Femur (tissue), 1 donor: ENCODE measurements at places on chromosomes 5 and 9.
A peak's percentile ranks its signal among the peaks of the same experiment; 100 is the strongest.

GRCh38 chr5:143154510-143155370, 248.7 kb downstream of the NR3C1 start:
- no peak for DNase-seq

- no peak for DNase-seq
Measured at GRCh38 chr5:73673161-73673591, 47.2 kb downstream of the ARHGEF28 start.

DNA sequence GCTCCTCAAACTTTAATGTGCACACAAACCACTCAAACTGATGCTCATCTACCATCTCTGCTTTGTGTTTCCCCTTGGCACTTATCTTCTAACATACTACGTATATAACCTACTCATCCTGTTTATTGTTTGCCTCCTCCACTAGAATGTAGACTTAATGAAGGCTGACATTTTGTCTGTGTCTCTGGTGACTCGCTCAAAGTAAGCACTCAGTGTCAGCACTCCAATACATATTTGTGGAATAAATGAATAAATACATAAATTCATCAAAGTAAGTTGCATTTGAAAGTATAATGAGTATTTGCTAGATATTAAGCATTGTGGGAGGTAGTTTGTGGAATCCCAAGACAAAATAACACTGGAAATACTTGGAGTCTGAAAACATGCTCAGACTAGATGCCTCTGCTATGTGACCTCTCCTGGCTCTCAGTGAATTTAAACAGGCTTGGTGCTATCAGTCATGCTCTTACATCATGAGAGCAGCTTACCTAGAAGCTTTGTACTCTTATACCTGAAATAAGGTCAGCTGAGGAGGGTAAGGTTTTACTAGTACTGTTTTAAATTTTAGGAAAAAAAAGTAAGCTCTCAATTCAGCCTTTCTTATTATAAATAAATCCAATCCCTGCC, 37.0 kb upstream of the RANBP6 start:
- no peak for DNase-seq

GRCh38 chr9:137219757-137220316, 2.2 kb downstream of the RNF208 start:
- no peak for DNase-seq

GRCh38 chr5:178274781-178275537, 42.4 kb upstream of the PHYKPL start:
- peak; percentile 18 for DNase-seq

- no peak for DNase-seq
Measured at GRCh38 chr5:113150821-113151220, 174.2 kb downstream of the DCP2 start.

DNA sequence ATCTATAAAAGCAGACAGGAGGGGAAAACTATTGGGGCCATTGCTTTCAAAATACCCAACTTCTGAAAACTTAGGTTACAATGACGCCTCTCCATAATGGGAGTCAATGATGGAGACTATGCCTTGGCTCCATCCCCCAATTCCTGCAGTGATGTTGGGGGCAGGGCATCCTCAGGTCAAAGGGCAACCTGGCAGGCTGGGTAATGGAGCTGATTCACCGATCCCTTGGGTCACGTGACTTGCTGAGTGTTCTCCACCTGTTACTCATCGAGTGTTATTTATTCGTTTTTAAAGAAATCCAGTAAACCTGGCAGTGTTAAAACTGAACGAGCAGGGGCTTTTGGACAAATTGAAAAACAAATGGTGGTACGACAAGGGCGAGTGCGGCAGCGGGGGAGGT, 244.4 kb downstream of the FAM114A2 start:
- no peak for DNase-seq

GRCh38 chr5:6522923-6523322, 74.3 kb downstream of the UBE2QL1 start:
- no peak for DNase-seq

DNA sequence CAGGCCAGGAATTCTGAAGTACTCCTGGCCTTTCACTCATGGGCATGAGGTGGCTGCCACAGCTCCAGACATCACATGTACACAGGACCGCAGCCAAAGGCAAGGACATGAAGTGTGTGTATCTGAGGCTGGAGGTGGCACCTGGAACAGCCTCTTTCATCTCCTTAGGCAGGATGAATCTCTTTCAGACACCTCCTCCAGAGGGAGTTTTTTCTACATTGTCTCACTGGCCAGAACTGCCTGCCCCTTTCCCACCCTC, 142.8 kb downstream of the BARX1 start:
- no peak for DNase-seq

DNA sequence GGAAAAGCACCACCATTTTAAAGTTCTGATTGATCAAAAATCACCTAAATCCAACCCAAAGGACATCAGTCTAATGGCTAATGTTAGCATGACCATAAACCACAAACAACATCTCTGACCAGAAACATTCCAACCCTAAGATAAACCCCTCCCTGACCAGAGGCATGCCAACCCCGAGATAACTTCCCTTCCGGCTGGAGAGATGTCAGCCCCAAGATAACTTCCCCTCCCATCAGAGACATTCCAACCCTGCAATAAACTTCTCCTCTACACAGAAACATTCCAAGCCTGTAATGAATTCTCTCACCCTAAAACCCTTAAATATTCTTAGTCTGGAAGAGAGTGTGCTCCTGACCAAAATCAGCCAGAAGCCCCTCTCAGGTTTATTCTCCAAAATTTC, 364.3 kb downstream of the KCNN2 start:
- no peak for DNase-seq

DNA sequence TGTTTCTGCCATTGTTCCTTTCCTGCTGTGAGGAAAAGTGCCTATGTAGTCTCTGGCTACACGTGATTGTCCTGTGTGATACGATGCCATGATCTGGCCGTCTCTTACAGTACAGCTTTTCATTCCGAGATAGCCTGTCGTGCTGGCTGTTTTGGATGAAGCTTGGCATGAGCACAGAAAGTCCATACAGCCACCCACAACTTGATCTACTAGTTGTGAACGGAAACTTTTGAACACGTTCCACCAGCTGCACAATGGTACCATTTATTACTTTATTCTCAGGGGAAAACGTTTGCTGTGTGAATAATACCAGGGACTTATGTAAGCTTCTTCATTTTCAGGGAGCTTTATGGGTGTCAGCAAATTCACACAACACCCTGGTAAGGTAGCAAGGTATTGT, 217.6 kb upstream of the ANKRD55 start:
- DNase-seq, result no peak

DNA sequence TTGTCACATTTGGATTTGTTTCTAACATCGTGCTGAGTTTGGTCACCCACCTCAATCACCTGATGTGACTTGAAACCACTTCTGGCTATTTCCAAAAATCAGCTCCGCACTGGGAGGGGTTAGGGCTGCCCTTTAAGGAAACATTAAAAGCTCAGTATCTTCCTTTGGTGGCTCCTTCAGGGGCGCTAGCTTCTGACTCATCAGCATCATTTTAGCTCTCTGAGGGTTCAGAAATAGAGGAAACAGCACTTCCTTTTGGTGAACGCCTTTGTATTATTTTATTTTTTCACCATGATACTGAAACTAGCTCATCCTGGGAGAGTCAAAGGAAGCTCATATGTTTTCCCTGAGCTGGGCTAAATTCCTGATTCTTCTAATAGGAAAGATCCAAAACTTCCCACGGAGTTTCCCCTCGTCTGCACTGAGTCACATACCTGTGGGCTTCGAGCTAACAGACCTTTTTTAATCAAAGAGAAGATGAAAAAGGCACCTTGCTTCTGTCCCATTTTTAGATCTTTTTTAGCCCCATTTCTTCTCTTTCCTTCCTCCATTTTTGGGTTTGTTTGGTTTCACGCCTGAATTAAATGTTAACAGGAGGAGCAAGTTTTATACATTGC, 48.2 kb downstream of the ROPN1L start:
- no peak for DNase-seq

DNA sequence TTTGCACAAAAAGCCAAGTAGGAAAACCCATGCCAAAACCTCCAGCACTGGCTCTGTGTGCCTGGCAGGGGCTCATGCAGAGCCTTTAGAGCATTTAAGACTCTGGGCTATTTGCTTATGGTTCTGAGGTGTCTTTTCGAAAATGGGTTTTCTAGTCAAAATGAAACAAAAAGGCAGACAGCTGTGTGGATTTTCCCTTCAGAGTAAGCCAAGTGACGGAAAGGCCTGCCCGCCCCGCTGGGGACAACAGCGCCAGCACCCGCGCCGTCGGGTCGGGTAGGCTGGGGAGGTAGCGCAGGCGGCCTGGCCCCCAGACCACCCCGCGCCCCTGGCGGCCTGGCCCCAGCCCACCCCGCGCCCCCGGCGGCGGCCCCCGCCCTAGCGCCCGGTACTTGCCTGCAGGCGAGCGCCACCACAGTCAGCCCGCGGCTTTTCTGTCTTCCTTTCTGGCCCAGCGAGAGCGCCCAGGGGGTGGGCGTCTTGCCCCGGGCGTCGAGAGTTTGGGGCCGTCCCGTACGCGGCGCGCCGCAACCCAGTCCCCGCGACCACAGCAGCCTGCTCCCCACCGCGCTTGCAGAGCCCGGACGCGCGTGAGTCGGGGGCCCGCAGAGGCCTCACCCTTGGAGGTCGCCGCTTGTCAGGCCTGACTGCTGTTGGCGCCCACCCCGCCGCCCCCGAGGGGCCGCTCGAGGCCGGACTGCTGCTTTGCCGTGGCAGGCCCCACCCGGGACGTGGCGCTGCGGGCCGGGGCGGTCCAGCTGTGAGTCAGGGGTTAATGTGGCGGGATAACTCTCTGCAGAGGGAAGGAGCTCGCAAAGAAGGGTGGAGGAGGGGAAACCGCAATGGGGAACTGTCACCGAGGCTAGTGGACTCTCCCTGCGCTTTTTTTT, at the start of gene TICAM2:
TSS of gene TICAM2 (minus strand) at position 779 of the 890 bp plus-strand sequence. CDS start 21,223 bp downstream, outside the sequence.
- DNase-seq, result peak; percentile 83

DNA sequence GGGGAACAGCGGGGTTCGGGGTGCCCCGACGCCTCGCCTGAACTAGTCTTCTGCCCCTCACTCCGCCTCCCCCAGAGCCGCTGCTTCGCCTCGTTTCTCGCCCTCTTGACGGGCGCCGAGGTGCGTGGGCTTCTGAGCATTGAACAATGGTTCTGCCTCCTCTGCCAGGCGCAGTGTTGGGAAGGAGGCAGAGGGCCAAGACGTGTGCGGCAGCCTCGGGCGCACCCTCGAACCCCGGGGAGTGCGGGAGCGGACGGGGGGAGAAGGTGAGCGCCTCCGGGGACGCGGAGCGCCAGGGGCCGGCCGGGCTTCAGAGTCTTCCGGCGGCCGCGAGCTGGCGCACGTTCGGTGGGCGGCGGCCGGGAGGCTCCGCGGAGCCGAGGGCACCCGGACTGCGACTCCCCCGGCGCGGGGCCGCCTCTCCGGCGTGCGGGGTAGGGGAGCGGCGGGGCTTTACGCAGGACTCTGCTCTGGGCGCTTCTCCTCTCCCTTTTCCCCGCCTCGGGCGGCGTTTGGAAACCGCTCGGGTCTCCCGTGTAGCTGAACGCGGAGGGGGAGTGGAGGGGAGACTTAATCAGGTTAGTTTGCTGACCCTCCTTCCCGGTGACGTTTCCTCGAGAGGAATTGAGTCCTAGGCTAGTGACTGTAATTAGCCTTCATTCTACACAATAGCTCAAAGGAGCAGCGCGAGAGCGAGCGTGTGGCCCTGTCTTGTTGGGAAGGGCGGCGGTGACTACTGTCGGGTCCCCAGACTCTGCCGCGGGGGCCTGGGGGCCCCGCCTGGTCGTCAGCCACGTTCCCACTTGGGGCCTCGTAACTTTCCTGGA, 1.1 kb downstream of the VLDLR start:
- peak; percentile 48 for DNase-seq

- DNase-seq, result no peak
Measured at GRCh38 chr5:9865574-9865973, 235.4 kb upstream of the TAS2R1 start.

- no peak for DNase-seq
Measured at GRCh38 chr9:37200433-37201005, 80.1 kb downstream of the ZCCHC7 start.

GRCh38 chr9:87245271-87245670, 252.4 kb upstream of the DAPK1 start:
- DNase-seq, result no peak

GRCh38 chr9:69155341-69156030, 18.6 kb upstream of the TJP2 start:
- no peak for DNase-seq

GRCh38 chr5:122155546-122155945, 26.2 kb downstream of the ZNF474 start:
- DNase-seq, result no peak

DNA sequence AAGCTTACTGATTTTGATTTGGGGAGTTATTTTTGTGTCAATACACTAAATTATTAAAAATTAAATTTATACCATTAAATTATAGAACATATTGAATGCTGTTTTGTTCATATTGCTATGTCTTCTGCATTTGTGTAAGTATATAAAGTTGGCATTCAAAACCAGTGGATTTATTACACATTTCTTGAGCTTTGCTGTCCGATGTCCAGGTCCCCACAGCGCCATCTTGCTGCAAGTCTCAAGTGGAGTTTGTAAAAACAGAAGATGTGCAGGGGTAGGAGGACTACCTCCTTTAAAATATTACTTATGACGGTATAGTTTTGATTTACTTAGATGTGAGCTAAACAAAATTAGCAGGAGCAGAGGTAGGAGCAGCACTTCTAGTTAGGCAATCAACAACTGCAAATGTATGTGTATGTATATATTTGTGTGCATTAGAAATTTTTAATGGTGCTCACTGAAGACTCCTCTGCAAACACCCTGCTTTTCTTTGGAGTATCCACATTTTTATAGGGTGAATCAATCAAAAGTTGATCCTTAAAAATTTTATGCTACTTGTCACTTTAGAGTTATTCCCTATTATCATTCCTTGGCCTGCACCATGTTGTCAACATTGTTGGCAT, 37.4 kb downstream of the CPEB4 start:
- DNase-seq, result peak; percentile 39

DNA sequence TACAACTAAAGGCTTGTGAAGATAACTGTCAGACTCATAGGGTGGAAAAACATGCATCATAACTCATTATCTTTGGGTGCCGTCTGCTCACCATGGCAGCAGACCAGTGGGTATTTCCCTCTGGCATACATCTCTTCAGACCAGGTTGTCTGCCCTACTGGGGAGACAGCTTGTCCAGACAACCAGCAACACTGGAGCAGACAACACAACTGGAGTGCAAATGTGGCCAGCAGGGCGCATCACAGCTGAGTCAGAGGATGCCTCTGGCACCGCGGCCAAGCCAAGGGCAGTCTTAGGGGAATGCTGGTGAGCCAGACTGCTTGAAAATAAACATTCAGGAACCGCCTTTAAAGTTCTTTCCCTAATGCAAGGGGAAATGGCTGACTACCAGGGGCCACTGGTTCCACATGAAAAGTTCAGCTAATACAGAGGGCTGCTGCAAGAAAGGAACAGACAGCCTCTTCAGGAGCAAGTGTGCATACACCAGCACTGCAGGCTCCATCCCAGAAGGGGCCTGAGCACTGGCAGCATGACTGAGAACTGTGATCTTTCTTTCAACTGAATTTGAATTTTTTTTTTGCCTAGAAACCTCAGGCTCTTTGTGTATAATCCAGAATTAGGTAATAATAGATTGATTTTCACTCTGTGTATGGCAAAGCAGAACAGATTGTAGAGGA, 77.3 kb downstream of the MAMDC2 start:
- DNase-seq, result peak; percentile 60

- DNase-seq, result peak; percentile 49
Measured at GRCh38 chr5:60248901-60249300, 355.4 kb upstream of the PDE4D start.

GRCh38 chr5:39219437-39219836, at the start of gene FYB1:
Gene FYB1, minus strand, starts transcription at chr5:39219563. Its CDS starts 16,603 bp downstream, at chr5:39202960.
- peak; percentile 46 for DNase-seq
